ENCODE measurements at places on chromosomes 3 and 15.

DNA sequence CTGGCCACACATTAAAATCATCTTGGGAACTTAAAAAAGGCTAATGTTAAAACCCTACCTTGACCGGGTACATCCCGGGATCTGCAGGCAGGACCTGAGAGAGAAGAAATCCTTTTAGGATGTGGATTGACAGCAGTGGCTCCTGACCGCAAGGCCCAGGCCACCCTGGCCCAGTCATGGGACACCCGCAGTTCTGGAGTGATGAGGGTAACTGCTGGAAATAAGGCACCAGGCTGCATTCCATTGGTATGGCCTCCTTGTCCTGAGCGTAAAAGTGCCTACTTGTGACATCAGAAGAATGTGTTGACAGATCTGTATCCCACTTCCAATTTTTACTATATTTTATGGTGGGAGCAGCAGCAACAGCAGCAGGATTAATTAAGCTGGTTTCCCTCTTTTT is 63.4 kb upstream of the GSK3B start:
- DNase-seq = no peak

- no peak for DNase-seq
Observed at GRCh38 chr3:81465510-81466200, 295.8 kb downstream of the GBE1 start.

DNA sequence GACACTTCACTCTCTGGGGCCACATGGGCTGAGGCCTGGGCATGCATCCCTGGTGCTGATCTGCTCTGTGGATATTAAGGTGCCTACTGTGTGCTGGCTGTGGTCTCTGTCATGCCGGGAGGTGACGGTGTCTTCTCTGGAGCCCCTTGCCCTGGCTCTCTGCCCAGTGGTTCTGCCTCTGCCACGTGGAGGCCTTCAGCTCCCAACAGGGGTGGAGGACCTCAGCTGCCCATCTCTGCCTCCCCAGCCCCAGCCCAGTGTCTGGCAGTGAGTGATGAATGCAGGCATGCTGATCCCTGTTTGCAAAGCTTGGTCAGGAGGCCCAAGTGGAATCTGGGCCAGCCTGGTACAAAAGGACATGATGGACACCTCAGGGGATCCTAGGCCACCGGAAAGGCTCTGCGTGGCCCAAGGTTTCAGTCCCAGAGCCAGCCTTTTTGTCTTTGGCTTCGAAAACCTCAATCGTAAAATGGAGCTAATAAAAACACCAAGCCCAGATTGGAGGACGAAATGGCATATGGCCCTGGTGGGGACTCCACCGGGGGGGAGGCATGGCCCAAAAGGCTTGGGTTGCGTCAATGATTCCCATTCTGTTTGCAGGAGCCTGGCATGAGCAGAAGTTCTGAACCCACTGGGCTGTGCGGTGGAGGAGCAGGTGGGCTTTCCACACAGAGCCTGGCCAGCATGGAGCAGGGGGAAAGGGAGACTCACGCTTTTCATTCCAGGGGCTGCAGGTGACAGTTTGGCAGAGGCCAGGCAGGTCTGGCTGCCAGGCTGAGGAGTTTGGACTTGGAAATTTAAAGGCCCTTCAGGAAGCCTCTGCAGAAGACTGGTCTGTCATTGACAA is 54.7 kb upstream of the KLF13 start:
- no peak for DNase-seq

DNA sequence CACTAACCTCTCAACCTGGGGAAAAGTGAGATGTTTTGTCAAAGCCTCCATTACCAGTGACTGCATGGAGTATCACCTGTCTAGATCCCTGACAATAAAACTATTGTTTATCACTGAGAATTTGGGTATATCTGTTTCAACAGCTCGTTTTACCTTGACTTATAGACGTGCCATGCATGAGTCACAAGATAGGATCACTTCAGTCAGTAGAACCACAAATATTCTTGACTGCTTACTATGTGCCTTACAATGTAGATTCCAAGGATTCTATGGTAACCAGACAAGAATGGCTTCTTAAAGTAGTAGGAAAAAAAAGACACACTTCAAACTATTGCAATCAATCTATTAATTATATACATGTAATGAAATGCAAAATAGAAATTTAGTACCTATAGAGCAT is 55.7 kb upstream of the GRM7 start:
- DNase-seq = no peak

GRCh38 chr3:117346901-117347300 is 637.3 kb downstream of the TUSC7 start:
- DNase-seq = no peak

Data from effector memory CD4-positive, alpha-beta T cell (primary cell).